T-helper 1 cell (primary cell): ENCODE measurements at places on chromosomes 4 and X.

- DNase-seq = no peak
Observed at GRCh38 chrX:40171513-40172400, 74.0 kb upstream of the BCOR start.

GRCh38 chr4:6824071-6824470 is 41.5 kb downstream of the KIAA0232 start:
- no peak for DNase-seq

GRCh38 chrX:129772796-129773431 is 6.8 kb upstream of the SASH3 start:
- peak; percentile 17 for DNase-seq

DNA sequence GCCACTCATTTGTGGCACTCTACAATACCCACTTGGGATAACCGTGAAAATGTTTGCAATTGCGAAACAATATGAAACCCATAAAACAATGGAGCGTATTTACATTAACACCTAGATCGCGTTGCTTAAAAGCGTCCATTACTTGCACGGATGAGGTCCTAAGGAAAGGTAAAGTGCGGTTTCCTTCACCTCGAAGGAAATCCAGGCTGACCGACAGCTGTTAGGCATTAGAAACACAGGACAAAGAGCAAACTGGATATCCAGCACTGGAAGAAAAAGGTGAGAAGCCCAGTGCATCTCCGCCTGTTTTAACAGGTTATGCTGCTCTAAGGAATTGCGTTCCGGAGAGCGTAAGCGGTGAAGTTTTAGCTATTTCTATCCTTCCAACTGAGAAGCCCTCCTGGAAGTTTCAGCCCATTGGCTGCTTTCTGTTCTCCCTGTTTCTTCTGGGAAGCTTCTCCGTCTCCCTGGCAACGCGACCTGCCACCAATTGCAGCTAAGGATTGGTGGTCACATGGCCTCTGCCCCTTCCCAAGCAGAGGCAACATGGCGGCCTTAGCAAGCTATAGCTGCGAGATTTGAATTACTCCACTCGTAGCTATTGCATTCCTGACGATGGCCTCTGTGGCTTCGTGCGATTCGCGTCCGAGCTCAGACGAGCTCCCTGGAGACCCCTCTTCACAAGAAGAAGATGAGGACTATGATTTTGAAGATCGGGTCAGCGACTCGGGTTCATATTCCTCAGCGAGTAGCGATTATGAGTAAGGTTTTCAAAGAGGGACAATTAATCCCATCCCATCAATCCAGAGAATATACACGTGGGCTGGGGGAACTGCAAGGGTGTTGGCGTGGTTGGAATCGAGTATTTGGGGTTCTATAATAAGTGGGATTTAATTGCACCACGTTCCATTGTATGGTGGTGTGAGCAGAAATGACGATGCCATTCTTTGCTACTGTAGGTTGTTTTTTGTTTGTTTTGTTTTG is at the start of gene INTU:
TSS of gene INTU (plus strand) at position 538 of the 984 bp plus-strand sequence. CDS start at position 616, 78 bp downstream.
- no peak for DNase-seq

DNA sequence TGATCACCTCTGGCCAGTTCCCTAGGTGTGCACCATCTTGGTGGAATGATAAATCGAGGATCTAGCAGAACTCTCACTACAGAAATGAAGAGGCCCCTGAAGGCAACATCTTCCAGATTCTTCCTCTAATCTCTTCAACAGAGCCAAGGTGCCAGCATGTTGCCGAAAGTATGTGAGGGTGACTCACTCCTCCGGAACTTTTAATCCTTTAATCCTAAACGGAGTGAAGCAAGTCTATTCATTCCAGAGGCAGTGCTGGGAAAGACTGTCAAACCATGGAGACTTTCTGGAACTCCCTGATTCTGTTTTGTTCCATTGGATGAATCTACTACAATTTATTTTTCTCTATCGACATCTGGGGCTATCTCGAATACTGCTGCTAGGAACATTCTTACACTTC is 68.7 kb downstream of the SUPT20HL2 start:
- DNase-seq = no peak

GRCh38 chr4:38967260-38968095 is 64.7 kb downstream of the TMEM156 start:
- DNase-seq = no peak

DNA sequence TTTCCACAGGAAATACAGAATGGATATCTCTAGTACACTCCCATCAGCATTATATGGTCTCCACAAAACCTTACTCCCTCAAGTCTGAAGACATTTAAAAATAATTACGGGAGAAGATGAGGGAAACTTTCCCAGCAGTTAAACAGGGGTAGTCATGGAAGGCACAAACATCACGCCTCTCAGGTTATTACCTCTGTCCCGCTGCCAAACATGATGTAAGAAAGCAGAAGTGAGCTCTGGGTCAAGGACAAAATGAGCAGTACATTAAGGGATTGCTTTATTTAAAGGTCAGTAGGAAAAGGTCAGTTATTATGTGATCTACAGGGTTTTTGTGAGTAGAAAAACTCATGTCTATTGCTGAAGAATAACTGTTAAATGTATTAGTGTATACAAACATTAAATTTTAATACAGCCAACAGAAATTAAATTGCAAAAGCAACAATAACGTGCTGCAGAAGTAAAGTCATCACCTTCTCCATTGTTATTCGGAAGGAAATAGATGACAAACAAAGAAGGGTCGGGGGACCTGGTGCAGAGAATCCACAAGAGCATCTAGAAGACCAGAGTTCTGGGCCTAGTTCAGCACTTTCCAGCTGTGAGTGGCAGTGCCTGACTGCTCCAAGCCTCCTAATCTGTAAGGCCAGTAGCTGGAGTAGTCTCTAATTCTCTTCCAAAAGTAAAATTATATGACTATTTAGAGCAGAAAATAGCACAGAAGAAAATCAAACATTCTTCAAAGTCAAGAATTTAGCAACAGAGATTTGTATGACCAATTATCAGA is 171.2 kb downstream of the PPP3CA start:
- DNase-seq = no peak

- DNase-seq = no peak
Observed at GRCh38 chr4:134888156-134888555, 686.6 kb upstream of the PABPC4L start.

- DNase-seq = no peak
Observed at GRCh38 chr4:126558596-126558995, 1074.2 kb upstream of the INTU start.

DNA sequence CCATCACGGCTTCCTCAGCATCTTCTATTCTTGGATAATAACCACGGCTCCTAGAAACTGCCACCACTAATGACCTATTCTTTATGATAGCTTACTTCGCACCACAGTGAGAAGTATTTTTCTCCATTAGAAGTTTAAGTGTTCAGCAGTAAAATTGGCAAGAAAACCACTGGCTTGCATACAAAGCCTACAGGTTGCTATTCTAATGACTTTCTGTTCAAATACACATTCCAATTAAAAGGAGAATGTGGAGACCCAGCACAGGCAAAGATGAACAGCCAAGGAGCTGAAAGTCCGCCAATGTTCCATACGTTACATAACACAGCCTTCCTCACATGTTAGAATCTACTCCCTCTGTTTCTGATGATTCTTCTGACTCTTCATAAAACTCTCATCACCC is 875.0 kb upstream of the PRKX start:
- DNase-seq = no peak

DNA sequence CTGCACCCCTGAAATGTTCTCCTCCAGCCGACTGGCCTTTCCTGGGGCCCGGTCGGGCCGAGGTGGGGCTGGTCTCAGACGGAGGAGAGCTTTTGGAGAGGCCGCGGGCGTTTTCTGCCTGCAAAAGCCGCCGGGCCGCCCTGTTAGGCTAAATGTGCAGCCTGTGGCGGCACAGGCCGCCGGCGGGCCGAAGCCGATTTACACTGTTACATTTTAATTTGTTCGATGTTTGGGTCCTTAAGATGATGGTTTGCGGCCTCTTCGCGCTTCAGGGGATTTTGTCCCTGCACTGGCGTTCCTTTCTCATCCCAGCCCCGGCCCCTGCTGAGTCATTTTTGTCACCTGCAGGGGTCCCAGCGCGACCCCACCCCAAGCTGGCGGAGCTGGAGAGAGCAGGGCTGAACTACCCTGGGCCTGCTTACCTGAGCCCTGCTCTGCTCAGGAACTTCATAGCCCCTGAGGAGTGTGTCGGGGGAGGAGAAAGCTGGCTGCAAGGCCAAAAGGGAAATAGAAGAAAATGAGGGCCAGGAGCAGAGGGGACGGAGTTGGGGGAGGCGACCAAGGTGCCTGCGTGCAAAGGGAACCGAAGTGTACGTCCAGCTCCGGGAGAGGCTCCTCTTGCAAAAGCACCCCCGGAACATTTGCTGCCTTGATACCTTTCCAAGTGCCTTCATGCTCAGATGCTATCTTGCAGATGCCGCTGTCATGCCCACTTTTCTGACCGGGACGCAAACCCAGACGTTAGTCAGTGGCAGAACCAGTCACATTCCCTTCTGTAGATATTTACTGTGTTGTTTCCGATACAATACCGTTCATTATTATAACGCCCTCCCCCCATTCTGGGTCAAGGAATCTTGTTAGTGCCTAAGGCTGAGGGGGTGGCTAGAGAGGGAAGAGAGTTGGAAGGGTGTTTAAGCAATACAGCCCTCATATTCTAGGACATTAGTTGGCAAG is 977 bp upstream of the RBBP7 start:
- DNase-seq = no peak

DNA sequence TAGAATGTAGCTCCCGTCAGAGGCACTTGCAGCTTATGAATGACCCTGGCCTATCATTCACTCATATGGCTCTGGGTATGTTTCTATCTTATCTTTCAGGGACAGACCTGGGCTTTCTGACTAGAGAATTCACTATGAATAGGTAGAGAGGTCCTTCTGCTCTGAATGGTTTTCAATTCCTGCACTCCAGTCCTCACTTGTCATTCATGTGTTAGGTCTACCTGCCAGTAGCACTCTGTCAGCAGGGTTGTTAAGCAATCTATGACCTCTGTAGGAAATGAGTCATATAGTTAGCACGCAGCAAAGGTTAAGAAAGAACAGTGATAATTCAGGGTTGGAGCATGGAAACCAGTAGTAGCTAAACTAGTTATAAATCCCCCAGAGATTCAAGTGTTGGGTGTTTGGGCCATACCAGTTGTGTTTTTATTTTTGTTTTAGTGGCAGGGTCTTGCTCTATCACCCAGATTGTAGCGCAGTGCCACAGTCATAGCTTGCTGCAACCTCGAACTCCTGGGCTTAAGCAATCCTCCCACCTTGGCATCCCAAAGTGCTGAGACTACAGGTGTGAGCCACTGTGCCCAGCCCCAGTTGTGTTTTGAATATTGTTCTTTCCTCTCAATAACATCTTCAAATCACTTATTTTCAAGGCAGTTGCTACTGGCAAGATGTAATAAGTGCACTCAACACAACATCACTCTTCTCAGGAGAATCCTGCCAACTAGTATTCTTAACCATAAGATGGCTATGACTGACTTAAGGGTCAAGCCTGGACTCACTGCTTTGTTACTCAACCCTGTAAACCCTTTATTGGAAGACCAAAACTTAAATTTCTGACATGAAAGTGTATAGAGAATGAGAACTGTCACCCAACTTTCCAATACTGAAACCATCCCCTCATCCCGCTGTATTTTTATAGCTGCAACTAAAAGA is 25.1 kb downstream of the ARL13A start:
- no peak for DNase-seq

DNA sequence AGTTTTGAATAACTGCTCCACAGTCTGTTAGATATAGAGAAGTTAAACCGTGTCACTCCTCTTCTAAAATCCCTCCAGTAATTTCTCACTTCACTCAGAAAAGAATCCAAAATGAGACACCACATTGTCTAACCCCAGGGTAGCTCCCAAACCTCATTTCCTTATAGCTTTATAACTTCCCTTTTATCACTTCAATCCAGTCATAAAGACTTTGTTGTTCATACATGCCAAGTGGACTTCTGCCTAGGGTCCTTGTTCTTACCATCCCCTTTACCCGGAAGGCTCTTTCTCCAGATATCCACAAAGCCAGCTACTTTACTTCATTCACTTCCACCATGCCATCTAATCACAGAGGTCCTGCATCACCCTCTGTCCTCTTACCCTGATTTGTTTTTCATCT is 156.2 kb downstream of the GABRB1 start:
- no peak for DNase-seq

GRCh38 chr4:76429636-76430035 is 5.4 kb upstream of the SHROOM3 start:
- DNase-seq = no peak
